GF-D8 (cell line): ENCODE measurements at places on chromosomes 3 and 15.

GRCh38 chr15:98063871-98064270 is 103.4 kb downstream of the ARRDC4 start:
- DNase-seq = no peak

- DNase-seq = no peak
Observed at GRCh38 chr15:72353266-72353665, 22.5 kb downstream of the HEXA start.

DNA sequence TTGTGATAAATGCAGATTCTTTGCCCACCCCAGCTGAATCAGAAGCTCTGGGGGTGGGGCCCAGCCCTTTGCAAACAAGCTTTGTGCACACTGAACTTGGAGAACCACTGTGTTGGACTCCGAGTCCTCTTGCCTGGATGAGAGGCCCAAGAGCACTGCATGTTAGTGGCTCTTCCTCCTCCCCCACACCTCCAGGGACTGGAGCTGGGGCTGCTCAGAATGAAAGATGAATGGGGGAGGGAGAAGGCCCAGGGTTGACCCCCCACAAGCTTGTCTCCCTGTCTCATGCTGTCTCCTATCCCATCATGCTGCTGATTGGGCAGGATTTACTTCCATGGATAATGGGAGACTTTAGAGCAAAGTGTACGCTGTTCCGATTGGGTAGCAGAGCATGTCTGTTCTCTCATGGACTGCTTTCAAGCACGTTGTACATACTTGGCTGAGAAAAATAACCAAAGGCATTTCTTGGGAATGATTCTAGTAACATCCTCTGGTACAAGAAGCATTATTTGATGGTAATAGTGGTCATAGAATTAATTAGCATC is 99.6 kb downstream of the PGPEP1L start:
- no peak for DNase-seq

GRCh38 chr15:64651601-64652191 is 123.7 kb downstream of the RBPMS2 start:
- no peak for DNase-seq

DNA sequence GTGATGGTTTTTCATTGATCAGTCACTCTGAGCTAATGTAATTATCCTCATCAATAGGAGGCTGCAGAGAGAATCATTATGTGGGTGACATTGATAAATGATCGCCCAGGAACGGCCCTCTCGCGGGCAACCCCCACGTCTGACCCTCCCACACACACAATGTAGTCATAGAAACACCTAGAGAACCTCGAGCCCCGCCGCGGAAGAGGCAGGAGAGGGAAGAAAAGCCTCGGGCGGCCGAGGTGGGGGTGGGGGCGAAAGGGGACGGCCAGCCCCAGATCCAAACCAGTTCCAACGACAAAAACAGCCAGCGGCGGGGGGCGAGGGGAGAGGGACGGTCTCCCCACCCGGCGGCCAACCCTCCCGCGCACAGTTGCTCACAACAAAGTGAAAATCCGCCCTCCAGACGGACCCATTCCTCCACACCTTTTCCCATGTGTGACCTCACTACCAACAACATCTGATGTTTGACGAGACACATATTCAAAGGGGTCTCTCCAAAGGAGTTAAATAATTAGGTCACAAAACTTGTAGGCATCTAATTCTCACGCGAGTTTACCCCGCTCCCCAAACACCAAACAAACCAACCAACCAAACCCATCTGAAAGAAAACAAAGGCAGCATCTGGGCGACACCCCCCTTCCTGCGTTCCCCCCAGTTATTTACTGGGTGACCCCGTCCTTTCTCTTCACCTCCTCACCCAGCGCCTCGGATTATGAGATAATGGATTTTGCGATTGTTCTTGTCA is 213.0 kb downstream of the MEIS2 start:
- no peak for DNase-seq

- no peak for DNase-seq
Observed at GRCh38 chr3:63364910-63365309, 86.8 kb downstream of the SYNPR start.
